Stimulated activated CD8-positive, alpha-beta memory T cell treated with anti-CD3 and anti-CD28 coated beads, Interleukin-12 subunit alpha, Interleukin-12 subunit beta, amount 100 ng/mL, for 1 hour (primary cell): ENCODE measurements at places on chromosomes 3 and 15.

DNA sequence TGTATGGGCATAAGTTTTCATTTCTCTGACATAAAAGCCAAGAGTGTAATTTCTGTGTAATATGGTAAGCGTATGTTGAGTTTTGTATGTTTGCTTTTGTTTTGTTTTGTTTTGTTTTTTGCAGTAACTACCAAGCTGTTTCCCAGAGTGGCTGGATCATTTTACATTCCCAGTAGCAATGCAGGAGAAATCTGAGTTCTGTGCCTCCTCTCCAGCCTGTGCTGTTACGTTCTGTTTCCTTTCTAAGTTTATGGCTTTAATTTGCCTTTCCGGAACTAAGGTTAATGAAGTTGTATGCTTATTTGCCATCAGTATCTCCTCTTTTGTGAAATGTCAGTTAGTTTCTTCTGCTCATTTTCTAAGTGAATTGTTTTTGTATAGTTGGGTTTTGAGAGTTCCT is 307.8 kb downstream of the GABRG3 start:
- DNase-seq, result no peak

GRCh38 chr3:159854500-159855124 is 134.0 kb upstream of the IL12A start:
- DNase-seq, result no peak

DNA sequence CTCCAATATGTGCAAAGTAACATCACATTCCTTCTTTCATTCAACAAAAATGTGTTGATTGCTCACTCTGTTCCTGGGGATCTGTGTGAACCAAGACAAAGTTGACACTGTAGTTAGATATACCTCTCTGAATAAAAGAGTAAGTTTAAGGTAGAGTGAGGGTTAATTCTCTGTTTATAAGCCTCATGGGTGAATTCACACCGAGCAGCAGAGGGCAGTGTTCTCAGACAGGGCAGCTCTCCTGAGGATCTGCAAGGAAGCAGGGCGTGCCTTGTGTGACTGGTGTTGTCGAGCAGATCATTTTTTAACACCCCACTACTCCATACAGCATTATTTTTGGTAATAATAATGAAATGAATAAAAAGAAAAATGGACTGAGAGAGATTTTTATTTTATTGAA is 34.4 kb downstream of the PAQR9 start:
- DNase-seq, result no peak

DNA sequence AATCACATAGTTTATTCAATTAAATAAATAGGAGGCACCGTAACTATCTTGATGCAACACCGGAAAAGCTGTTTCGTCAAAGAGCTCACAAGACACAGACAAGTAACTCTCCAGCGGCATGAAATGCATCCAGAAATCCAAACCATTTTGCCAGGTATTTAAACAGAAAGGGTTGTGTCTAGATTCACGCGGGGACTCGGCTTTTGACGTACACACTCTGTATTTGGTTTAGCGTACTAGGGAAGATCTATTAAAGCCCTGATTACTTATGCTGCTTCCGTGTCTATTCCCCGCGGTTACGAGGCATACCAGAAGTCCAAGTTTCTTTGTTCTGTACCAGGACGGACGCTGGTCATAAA is 718 bp downstream of the BNIP2 start:
- DNase-seq, result peak; percentile 2

DNA sequence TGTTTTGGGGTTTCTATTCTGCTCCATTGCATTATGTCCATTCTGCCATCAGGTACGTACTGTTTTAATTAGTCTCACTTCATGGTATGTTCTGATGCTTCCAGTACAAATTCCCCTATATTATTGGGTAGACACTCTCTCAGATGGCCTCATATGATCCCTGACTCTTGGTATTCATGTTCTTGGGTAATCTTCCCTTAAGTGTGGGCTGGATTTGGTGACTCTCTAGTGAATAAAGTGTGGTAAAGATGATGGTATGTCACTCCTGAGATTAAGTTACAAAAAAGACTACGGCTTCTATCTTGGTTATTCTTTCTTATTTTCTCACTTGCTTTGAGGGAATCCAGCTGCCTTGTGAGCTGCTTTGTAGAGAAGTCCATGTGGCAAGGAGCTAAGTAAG is 89.6 kb upstream of the TBC1D5 start:
- DNase-seq, result no peak

DNA sequence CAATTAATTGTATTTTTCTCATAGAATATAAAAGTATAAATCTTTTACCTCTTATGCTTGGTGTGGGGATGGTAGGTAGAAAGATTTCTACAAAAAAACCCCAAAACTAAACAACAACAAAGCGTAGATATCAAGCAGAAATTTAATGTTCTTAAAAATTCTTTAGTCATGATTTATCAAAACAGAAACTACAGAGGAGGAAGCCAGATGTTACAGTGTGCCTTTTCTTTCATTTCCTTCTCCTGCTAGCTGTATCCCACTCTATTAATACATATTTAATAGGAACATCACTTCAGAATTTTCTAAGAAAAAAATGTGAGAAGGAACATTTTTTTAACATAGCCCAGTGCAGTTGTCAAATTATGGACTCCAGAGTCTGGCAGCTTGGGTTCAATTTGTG is 420.6 kb downstream of the TUSC7 start:
- no peak for DNase-seq

GRCh38 chr3:26104851-26105251 is 315.0 kb downstream of the OXSM start:
- no peak for DNase-seq

- DNase-seq, result no peak
These were observed 51.9 kb upstream of the MUC13 start for GRCh38 chr3:124986192-124987143.

DNA sequence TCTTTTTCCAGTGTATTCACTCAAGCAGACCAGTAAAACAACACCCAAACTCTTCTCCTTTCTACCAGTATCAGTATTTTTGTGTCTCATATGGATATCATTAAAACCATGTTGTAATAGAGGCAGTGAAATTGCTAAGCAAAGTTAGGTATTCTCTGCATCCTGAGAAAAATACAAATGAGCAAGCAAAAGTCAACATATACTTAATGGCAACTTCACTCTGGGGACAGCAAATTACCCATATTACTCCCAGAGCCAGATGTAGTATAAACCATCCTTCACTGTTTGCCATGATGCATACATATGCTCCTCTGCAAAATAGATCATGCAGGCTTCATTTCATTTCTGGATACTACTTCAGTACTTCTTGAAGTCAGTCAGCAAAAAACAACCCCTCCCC is 22.1 kb downstream of the UBA5 start:
- no peak for DNase-seq

- no peak for DNase-seq
These were observed 29.0 kb upstream of the NR2E3 start for GRCh38 chr15:71781179-71781964.

DNA sequence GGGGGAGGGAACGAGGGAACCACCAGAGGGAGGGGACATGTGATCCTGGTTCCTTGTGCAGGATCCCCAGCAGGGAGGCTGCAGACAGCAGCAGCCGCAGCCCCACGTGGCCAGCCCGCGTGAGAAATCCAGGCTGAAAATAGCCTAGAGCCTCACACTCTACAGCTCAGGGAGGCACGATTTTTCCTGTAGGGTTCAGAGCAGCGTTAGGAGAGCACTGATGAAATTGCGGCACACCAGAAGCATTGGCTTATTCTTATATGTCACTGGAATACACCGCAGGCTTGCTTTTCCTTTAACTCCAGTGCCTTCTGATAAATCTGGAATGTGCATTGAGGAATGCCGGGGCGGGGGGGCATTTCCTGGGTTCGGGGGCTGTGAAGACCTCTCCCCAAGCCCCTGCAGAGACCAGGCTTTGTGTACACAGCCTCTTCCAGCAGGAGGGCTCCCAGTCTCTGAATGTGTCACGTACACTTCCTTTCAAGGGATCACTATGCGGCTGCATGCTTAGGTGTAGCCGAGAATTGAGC is 193.0 kb downstream of the ATP10A start:
- no peak for DNase-seq

- DNase-seq, result no peak
These were observed 278.9 kb upstream of the POU1F1 start for GRCh38 chr3:87555290-87555689.

GRCh38 chr3:49025005-49025792 is 3.3 kb downstream of the NDUFAF3 start:
- no peak for DNase-seq
